ENCODE measurements at places on chromosomes 13 and 19.

DNA sequence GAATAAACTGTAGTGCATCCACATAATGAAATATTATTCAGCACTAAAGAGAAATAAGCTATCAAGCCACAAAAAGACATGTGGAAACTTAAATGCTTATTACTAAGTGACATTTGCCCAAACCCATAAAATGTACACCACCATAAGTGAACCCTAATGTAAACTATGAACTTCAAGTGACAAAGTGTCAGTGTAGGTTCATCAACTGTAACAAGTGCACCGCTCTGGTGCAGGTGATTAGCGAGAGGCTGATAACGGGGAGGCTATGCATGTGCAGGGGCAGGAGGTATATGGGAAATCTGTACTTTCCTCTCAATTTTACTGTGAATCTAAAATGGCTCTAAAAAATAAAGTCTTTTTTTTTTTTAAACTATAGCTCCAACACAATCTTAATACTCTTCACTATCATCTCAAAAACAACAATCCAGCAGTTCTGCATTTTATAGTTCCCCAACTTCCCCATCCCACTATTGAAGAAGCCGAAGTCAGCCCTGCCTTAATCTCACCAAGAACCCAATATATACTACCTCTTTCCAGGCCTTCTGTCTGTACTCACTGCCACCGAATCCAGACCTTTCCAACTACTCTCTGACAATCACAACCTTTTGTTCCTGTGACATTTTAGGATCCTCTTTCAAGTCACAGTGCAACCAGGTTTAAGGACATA lies 22.6 kb downstream of the ELF1 start:
- DNase-seq, result no peak

- DNase-seq, result no peak
Measured at GRCh38 chr13:96093296-96094006, 3.5 kb downstream of the HS6ST3 start.

GRCh38 chr13:112132619-112133018 lies 65.7 kb downstream of the SOX1 start:
- no peak for DNase-seq

DNA sequence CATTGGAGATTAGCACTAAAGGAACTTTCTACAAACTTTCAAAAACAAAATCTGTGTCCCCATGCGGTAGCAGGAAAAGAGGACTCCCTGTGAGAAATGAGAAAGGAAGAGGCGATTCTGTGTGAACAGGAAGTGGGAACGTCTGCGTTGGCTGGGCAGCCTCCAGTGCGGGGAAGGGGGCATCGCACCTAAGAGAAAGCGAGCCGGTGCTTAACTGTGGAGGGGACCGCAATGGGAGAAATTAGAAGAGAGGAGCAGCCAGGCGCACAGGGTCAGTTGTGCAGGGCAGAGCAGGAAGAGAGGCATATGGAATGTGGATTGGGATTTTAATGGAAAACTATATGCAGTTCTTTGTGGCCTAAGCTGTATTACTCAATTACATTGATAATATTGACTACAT lies 77.4 kb upstream of the DOCK9 start:
- DNase-seq, result no peak

DNA sequence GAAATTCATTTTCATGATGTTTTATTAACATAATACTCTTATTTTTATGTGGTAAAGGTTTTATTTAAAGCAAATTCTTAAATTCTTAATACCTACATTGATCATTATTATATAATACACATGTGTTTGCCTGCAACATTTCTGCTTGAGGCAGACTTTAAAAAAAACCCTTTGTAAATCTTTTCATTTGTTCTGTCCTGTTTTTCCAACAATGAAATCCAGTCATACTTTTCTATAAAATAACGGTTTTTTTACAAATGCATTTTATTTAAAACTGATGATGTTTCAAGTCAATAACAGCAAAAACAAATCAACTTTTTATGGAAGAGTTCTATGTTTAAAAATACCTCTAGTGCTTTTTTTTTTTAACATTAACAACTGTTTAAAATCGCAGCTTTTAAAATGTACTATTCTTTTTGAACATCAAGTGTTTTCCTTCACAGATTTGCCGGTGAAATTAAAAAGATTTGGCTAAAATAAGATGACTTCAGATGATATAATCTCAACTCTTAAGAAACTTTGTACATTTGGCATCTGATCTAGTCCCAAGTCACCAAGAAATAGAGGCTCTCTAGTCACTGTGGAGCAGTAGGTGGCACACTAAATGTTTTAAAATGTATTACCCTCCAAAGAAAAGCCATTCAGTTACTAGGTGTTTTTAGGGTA lies 5.1 kb downstream of the POU4F1 start:
- DNase-seq, result no peak

GRCh38 chr13:88761145-88761544 lies 1090.0 kb downstream of the SLITRK5 start:
- no peak for DNase-seq
